ENCODE measurements at places on chromosomes 16 and 17.

DNA sequence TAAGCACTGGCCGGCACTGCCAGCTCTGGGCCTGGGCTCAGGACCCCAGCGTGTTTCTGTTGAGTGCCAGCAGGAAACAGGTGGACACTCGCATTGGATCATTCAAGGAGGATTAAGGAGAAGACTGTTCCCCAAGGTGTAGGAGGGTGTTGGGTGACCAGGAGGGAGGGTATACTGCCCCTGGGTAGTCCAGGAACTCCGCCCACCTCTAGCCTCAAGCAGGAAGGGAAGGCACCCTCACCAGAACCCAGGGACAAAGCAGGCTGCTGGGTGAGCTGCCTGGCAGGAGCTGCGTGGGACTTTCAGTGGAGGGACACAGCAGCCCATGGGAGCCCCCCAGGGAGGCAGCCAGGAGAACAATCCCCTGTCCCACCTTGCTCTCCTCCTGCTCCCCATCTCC is 7.7 kb upstream of the RAB37 start:
- no peak for DNase-seq

- DNase-seq: peak; percentile 56
These were observed 724 bp downstream of the UBE2I start for GRCh38 chr16:1309888-1310831.

- no peak for DNase-seq
These were observed 83.2 kb upstream of the GNAO1 start for GRCh38 chr16:56108056-56108471.

GRCh38 chr17:61422869-61423268 is 23.2 kb downstream of the TBX2 start:
- DNase-seq: no peak

- peak; percentile 42 for DNase-seq
These were observed 685 bp downstream of the FASN start for GRCh38 chr17:82097184-82097918.

GRCh38 chr17:82848022-82848592 is 8.3 kb upstream of the ZNF750 start:
- peak; percentile 72 for DNase-seq

DNA sequence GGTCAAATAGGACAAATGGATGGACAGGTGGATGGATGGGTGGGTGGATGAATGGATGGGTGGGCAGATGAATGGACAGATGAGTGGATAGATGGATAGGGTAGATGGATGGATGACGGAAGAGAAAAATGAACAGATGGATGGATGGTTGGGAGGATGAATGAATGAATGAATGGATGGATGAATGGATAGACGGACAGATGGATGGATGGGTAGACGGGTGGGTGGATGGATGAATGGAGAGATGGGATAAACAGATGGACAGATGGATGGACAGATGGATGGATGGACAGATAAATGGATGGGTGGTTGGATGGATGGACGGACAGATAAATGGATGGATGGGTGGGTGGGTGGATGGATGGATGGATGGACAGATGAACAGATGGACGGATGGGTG is 232.8 kb downstream of the GRIN2A start:
- DNase-seq: no peak

- no peak for DNase-seq
These were observed 7.4 kb upstream of the EPX start for GRCh38 chr17:58184986-58185761.

GRCh38 chr16:23506606-23506994 is 3.7 kb downstream of the GGA2 start:
- DNase-seq: no peak

DNA sequence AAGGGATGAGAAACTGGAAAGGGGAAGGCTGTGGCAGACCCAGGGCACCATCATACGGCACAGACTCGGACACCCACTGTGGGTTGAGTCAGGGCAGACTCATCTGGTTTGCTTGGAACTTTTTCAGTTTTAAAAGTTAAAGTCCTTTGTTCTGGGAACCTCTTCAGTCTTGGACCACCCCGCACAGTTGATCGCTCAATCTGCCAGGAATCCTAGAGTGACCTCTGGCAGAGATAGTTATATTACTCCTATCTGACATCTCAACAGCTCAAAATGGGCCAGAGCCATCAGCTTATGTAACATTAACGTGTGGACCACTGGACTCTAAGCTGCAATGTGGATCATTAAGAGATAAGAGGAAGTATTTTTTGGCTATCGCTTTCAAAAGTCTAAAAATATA is 164.3 kb downstream of the ABCA8 start:
- peak; percentile 67 for DNase-seq

DNA sequence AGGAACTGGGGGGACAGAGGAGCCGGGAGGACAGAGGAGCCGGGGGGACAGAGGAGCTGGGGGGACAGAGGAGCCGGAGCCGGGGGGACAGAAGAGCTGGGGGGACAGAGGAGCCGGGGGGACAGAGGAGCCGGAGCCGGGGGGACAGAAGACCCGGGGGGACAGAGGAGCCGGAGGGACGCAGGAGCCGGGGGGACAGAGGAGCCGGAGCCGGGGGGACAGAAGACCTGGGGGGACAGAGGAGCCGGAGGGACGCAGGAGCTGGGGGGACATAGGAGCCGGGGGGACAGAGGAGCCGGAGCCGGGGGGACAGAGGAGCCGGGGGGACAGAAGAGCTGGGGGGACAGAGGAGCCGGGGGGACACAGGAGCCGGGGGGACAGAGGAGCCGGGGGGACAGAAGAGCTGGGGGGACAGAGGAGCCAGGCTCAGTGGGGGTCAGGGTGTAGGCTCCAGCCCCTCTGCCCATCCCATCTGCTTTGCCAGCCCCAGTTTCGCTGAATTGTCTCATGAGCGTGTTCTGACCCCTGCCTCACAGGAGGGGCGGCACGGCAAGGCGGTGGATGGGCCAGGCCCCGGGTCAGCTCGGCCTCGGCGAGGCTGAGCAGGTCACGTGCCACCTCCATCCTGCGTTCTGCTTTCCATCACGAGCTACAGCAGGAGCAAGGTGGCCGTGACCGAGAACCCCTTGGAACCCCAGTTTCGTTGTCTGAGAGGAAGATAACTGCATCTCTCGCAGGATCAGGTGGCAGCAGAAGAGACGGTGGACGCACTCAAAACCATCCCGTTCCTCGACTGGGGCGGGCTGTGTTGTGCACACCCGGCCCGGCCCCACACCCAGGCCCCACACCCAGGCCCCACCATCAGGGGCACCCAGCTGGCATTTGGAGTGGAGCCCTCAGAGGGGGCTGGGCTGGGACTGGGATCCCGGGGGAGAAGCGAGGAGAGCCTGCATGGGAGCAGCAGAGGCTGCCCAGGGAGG is 26.1 kb upstream of the CBFA2T3 start:
- DNase-seq: no peak

DNA sequence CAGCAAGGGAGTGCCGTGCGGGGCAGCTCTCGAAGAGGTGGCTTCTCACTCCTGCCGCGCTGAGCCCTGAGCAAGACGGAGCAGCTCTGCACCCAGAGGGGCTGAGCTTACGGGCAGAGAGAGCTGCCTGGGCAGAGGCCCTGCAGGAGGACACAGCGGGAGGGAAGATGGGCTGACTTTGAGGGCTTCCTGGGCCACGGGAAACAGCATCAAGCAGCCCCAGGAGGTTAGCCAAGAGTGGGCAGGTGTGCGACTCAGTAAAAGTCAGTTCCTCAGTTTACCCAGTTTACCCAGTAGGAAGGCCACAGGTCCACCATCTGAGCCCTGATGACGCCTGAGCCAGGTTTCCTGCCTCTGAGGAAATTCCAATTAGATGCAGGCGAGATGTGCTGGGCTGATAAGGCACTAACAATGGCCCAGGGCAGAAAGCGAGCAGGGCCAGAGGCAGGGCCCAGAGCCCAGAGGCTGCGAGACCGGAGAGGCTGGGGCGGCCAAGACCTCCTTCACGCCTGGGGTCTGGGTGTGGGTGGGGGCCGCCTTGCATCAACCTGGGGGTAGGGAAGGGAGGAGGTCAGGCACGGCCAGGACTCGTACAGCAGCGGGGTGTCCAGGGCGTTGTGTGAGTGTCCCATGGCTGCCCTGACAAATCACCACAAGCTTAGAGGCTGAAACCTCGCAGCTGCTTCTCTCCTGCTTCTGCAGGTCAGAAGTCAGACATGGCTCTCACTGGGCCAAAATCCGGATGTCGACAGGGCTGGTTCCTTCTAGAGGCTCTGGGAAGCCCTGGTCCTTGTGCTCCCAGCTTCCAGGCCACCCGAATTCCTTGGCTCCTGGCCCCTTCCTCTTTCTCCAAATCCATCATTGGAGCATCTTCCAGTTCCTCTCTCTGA is 32.0 kb upstream of the CIBAR2 start:
- DNase-seq: no peak

GRCh38 chr17:15659663-15660062 is 24.4 kb downstream of the TRIM16 start:
- DNase-seq: no peak

- no peak for DNase-seq
These were observed 253.5 kb downstream of the MRTFB start for GRCh38 chr16:14324581-14324980.

DNA sequence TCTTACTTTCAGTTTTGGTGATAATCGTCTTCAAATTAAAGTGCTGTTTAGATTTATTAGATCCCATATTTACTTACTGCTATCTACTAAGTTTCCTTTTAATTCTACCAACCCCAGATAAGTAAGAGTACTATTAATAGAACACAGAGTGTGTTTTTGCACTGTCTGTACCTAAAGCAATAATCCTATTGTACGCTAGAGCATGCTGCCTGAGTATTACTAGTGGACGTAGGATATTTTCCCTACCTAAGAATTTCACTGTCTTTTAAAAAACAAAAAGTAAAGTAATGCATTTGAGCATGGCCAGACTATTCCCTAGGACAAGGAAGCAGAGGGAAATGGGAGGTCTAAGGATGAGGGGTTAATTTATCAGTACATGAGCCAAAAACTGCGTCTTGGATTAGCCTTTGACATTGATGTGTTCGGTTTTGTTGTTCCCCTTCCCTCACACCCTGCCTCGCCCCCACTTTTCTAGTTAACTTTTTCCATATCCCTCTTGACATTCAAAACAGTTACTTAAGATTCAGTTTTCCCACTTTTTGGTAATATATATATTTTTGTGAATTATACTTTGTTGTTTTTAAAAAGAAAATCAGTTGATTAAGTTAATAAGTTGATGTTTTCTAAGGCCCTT is 56.8 kb downstream of the HLF start:
- DNase-seq: no peak

- no peak for DNase-seq
These were observed 31.4 kb upstream of the NETO2 start for GRCh38 chr16:47175152-47175551.

DNA sequence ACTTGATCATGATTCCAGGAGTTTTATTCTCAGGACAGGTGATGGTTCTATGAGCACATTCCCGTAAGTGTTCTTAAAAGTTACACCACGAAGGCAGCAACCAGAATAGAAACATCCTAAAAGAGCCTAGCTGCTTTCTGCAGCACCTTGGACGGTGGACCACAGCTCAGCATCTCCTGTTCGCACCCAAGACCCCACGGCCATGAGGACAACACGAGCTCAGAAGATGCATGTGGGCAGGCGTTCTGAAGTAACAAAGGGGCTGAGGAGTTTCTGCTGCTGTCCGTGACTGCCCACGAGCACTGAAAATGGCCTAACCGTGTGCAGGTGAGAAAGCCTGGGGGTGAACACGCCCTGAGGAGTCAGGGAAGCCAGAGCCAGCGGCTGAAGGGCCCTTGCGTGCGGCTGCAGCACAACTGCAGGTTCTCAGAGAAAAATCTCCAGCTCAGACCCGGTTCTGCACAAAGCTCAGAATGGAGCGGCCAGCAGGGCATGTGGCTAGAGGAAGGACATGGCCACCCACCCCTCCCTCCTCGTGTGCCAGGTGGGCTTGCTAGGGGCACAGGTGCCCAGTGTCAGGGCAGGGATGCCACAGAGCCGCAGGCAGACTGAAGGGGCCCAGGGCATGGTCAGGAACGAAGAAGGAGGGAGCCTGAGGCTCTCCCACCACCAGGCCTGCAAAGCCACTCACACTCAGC is 10.8 kb upstream of the C16orf95 start:
- no peak for DNase-seq

GRCh38 chr16:1917056-1917664 is 1.1 kb downstream of the HS3ST6 start:
- DNase-seq: no peak

GRCh38 chr17:17513626-17514025 is 17.4 kb upstream of the RASD1 start:
- DNase-seq: no peak

- DNase-seq: no peak
These were observed 14.8 kb downstream of the NPTX1 start for GRCh38 chr17:80461528-80462160.

DNA sequence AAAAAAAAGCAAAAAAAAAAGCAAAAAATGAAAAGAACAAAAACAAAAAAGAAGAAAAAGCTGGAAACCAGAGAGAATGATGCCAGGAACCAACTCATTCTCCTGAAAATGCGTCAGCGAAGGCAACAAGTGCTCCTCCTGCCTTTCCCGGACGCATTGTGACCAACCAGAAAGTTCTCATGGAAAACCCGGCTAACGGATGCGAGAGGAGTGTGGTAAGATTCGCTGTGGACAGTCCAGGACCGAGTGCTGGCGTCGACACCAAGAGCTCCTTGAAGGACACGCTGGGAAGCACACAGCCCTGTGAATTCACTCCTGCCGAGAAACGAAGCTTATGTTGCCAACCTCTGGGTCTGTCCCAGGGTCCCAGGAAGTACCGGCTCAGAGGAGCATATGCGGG is 43.4 kb downstream of the METRNL start:
- DNase-seq: peak; percentile 81

GRCh38 chr17:10119203-10120108 is 79.0 kb downstream of the GAS7 start:
- peak; percentile 18 for DNase-seq

GRCh38 chr17:35117984-35118383 is 1.7 kb downstream of the RAD51D start:
- peak; percentile 46 for DNase-seq

GRCh38 chr17:42895185-42895555 is 5.4 kb upstream of the G6PC1 start:
- peak; percentile 92 for DNase-seq

- DNase-seq: no peak
These were observed 95.0 kb downstream of the RAB11FIP4 start for GRCh38 chr17:31486351-31487062.

GRCh38 chr16:49756775-49757558 is 98.9 kb downstream of the ZNF423 start:
- peak; percentile 22 for DNase-seq

Data from fibroblast of mammary gland (primary cell).